Keratinocyte (primary cell): ENCODE measurements at places on chromosomes 2 and 18. TPM values are rescaled to one million over a fixed set of nuclear protein-coding genes. Genes with fewer than 3 reads are reported as not detected.

DNA sequence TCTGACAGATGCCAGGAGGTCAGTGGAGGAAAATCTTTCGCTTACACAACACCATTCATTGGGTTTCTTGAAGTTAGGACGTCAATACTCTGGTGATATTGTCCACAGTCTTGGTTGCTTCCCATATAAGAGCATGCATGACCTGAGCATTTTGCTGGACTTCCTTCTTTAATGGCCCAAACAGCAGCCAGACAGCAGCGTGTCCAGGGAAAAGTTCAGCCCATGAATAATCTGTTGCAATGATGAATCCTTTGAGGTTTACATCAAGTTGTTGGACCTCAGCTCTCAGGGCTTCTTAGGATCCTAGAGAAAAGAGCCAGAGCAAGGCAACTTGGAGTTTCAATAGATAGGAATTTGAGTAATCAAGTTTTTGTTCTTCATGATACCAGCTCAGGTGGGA lies 155.6 kb upstream of the MGAT5 start:
- DNase-seq: no peak

DNA sequence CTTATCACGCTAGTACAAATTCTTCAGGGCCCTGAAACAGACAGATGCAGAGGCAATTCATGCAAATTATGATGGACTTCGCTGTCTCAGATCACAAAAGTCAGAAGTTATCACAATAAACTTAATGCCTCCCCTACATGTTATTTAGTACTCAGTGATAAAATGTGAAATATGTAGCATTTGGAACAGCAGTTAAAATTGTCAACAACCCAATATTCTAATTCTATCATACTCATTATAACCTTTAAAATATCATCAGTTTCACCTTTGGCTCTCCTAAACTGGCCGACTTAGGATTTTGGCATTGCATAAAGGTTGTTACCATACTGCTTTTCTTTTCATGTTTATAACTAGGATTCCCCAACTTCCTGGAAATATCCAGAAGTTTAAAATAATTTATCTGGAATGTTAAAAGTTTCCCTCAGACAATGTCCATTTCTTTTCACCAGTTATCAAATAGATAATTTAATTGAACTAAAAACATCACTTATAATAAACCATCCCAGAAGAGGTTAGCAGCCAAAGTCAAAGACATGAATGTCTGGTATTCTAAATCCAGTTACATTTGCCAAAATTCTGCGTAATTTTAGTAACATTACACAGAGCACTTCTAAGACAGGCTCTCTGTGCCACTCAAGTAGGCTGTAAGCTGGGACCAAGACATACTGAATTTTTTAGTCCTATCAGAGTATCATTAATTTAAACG lies 239.8 kb downstream of the RBM43 start:
- no peak for DNase-seq

DNA sequence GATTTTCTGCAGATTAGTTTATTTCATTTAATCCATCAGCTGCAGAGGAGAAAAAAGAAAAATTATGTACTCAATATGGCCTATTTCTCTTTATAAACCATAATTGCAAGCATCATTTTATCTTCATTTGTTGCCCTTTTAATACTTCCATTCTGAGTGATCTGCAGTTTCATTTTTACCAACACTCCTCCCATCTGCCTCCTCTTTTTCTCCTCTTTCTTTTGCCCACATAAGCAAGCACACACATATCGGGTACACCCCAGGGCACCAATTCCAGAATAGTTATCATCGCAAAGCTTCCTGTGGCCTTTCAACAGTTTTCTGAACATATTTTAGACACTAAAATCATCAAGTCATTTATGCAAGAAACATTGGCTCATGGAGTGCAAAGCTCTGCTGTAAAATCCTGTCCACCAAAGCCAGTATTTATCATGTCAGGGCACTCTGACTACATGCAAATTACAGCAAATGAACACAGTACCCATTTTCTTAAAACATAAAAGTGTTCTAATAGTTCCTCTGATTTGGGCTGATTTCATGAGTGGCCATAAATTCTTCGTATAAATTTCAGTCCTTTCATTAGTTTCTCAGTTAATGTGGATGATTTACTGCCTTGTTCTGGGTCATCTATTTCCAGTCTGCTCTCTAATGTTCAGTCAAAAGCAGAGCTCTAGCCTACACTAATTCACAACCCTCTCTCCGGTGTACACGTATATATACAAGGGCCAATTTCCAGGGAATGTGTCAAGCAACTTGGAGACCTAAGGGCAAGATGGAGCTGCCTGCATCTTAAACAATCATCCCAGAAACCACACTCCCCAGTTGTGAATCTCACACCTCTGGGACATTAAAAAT lies 281.3 kb downstream of the STK39 start:
- no peak for DNase-seq

DNA sequence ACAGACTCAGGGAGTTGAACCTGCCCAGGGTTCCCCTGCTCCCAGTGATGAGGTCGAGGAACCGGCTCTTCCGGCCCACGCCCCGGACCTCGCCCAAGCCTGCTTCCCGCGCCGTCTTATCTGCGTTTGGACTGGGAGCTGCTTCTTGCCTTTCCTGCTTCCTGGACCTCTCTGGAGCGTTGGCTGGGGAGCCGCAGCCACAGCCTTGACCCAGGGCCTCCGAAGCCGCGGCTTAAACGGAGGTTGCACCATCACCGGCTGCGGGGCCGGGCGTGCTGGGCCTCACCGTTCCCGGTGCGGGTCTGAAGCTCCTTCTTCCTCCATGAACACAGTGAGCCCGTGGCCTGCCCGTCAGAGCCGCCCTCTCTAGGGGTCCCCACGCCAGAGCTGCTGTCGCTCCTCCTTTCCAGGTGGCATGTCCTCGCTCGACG lies 13.3 kb downstream of the NTSR2 start:
- no peak for DNase-seq

DNA sequence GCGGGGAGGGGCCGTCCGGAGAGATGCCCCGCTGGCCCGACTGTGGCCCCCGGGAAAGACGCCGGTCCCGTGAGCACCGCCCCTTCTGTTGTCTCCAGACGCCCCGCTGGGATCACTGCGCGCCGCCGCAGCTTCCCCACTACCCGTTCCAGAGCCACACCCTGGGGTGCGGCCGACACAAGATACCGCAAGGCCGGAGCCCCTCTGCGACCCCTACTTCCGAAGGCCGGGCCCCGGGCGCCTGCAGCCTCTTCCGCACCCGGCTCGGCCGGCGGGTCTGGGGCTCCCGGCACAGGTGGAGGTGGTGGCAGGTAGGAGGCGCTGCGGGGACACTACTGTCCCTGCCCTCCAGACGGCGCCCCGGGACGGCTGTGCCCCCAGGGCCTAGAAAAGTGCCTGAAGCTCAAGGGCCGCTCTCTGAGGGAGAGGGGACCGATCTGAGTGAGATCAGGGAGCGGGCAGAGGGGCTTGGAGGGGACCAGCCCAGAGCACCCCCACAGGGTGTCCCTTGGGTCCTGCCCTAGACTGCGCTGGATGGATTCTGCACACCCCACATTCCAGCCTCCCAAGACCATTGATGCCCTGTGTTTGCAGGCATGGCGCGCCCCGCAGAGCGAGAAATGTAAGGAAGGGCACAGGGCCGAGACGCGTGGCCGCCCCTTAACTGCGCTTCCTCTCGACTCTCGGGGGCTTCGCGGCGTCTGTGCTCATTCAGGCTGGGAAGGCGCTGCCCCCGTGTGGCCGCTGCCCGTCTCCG lies 80.0 kb downstream of the GFPT1 start:
- no peak for DNase-seq

- no peak for DNase-seq
Measured at GRCh38 chr2:230435431-230435830, 19.4 kb downstream of the SP100 start.

GRCh38 chr2:233247744-233248143 lies 3.7 kb upstream of the ATG16L1 start:
- DNase-seq: peak; percentile 97

DNA sequence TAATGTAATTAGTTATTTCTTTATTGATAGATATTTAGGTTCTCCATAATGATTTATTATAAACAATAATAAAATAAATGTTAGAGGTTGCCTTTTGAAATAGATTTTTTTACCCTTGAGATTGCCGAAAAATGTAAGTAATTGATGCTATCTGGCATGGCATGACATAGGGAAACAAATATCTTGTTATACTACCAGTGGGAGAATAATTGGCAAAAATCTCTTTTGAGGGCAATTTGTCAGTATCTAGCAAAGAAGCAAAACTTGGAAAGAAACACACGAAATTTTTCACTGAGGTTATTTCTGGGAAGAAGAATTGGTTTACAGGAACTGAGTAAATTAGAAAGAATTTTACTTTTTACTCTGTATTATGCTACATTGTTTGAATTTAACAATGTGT lies 547.2 kb upstream of the SETBP1 start:
- no peak for DNase-seq

DNA sequence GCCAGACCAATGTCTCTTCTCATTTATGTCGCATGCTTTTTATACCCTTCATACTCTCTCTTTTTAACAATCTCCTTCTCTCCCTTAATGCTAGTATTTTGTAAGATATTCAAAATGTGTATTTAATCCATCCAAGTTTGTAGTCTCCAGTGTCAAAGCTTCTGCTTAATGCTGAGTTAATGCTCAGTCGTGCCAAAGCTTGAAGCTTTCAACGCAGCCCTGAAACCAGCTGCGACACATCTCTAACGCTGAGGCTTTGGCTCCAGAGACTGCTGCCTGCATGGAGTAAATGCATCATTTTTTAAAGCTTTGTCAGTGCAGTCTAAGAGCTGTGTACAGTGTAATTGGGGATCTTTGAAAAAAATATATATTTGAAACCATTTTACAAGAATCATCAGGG lies 2108.8 kb upstream of the PIK3C3 start:
- no peak for DNase-seq

GRCh38 chr18:3093624-3094337 lies 80.8 kb upstream of the LPIN2 start:
- DNase-seq: no peak

GRCh38 chr18:28729321-28729720 lies 552.4 kb upstream of the CDH2 start:
- no peak for DNase-seq

GRCh38 chr2:237438080-237438940 lies 24.3 kb upstream of the COL6A3 start:
- no peak for DNase-seq

GRCh38 chr2:12716032-12716281 lies 779 bp upstream of the TRIB2 start:
- peak; percentile 66 for DNase-seq

DNA sequence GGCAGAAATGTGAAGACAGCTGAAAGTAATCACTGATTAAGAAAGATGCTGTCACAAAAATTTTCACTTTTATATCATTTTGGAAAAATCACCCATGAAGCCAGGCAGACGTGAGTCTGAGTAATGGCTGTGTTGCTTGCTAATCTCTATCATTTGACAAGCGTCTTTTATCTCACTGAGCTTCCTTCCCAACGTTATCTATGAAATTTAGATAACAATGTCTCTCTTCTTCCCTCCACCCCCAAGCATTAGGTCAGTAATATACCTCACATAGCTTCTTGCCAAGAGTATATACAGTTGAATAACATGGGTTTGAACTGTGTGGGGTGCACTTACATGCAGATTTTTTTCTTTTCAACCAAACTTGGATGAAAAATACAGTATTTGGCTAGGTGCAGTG lies 388.6 kb upstream of the NRXN1 start:
- no peak for DNase-seq

DNA sequence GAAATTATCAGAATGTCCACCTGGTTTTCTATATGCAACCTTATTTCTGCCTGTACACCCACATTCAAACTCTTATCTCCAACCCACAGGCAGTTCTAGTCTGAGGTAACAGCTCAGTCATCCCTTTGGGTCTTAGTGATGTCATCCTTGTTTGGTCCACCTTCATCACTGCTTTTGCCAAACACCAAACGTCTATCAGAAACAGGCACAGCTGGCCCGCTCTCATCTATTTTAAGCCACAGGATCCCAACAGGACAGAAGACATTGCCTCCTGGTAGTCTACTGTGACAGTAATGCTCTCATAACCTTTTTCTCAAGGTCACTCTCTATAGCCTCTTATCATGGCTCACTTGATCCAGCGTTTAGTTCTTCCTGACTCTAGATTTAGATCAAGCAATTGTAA lies 99.0 kb upstream of the CHAC2 start:
- no peak for DNase-seq

GRCh38 chr2:30932870-30933269 lies 125.6 kb upstream of the CAPN13 start:
- no peak for DNase-seq

DNA sequence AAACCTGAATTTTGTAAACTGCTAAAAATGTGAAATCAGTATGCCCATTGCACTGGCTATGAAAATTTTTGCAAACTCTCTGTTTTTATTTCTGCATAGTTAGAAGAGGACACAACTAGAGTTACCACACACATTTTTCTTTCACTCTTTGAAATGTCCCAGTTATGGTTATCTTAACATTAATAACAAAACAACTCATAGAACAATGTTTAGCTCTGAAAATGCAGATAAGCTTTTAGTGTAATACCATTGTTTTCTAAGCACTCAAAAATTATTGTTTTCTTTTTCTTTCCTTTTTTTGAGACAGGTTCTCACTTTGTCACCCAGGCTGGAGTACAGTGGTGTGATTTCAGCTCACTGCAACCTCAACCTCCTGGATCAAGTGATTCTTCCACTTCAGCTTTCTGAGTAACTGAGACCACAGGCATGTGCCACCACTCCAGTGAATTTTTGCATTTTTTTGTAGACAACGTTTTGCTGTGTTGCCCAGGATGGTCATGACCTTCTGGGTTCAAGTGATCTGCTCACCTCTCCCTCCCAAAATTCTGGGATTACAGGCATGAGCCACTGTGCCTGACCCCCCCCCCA lies 1204.5 kb upstream of the ZEB2 start:
- DNase-seq: no peak

DNA sequence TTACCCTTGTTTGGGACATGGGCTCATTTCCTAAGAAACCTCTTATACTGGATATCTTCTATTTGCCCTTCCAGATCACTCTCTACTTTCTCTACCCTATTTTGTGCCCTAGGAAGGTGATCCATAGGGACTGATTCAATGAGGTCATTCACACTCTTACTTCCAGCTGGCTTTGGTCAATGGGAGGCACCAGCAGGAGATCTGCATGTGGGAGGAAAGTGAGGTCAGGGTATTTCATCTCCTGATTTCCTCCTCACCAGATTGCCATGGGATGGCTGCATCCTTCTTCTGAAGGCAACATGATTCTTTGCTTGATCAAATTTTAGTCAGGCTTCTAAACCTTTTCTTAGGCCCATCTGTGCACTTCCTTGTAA lies 15.2 kb downstream of the M1AP start:
- DNase-seq: no peak

The SKOR2 gene
- polyA plus RNA-seq: not detected in 3 replicates

The PLGLB1 gene
- 0.10 to 0.38 TPM (median 0.11 TPM) in 3 replicates for polyA plus RNA-seq

The SLC16A14 gene
- polyA plus RNA-seq: 0.34 to 0.97 TPM (median 0.67 TPM) in 3 replicates

The CSRNP3 gene
- 0.61 to 0.88 TPM (median 0.87 TPM) in 3 replicates for polyA plus RNA-seq

The ILKAP gene
- polyA plus RNA-seq: 30.6 to 39.1 TPM (median 37.5 TPM) in 3 replicates

The MPPE1 gene
- polyA plus RNA-seq: 14.4 to 25.0 TPM (median 21.0 TPM) in 3 replicates

The CCL20 gene
- 0.70 to 13.5 TPM (median 5.2 TPM) in 3 replicates for polyA plus RNA-seq

The MARCHF4 gene
- 2.4 to 9.2 TPM (median 5.3 TPM) in 3 replicates for polyA plus RNA-seq

The GGCX gene
- 34.3 to 39.1 TPM (median 35.6 TPM) in 3 replicates for polyA plus RNA-seq

The C2orf15 gene
- 0.31 to 0.75 TPM (median 0.48 TPM) in 3 replicates for polyA plus RNA-seq

The SNRPD1 gene
- 32.6 to 137 TPM (median 43.0 TPM) in 3 replicates for polyA plus RNA-seq

The MRPS9 gene
- 20.6 to 34.5 TPM (median 33.3 TPM) in 3 replicates for polyA plus RNA-seq

The SPATA3 gene
- polyA plus RNA-seq: not detected in 3 replicates

The GTF2A1L gene
- not detected in 3 replicates for polyA plus RNA-seq
